Cortex of kidney (tissue), 1 donor: ENCODE measurements at places on chromosomes 2 and 18.

- no peak for DNase-seq
Observed at GRCh38 chr2:241066171-241066892, 35.8 kb downstream of the MTERF4 start.

DNA sequence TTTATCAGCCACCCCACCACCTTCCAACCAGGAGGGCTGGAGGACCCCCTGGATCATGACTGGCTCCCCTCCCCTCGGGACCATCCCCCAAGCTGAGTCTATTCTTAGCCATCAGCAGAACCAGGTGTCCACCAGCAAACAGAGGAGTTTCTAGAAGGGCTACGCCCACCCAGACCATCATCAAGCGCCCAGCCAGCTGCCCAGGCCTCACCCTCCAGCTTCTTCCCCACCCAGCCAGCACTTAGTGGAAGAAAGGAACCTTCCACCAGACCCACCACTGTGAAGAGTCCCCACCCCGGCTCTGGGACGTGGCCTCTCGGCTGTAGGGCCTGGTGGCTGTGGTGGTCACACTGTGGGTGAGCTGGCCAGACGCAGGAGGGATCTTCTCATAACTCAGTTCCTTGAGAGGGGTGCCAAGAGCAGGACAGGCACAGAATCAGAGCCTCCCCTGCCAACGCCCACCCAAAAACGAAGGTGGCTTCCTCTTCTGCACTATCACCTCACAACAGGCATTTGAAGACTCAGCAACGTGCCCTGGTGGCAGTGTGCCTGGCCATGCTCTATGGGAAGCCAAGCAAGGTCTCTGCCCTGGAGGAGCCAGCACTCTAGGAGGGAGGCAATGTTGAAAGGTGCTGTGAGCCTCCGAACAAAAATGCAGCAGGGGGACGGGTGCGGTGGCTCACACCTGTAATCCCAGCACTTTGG, 19.0 kb downstream of the BIN1 start:
- DNase-seq: no peak

DNA sequence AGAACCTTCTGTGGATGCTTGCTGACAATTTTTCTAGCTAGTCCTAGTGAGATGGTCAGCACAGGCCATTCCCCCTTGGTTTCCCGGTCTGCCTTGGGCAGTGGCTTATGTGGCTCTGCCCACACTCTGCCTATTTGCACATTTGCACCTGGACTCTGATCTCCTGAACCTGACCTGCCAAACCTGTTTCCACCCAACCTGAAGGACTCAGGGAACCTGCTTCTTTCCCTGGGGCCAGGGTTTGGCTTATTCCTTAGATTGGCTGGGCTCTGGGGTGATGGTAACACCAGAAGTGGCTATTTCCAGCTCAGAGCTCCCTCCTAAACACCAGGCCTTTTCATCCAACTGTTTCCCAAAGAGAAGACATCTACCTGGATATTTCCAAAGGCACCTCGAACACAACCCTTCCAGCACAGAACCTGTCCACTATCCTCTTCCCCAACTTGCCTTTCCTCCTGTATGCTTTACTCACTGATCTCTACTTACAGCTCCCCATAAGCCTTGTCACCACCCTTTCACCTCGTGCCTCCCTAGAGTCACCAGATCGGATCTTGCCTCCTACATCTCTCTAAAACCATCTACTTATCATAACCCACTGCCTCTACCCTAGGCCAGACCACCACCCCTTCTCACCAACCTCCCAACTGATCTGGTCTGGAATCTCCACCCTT, 5.8 kb upstream of the MTA3 start:
- no peak for DNase-seq

DNA sequence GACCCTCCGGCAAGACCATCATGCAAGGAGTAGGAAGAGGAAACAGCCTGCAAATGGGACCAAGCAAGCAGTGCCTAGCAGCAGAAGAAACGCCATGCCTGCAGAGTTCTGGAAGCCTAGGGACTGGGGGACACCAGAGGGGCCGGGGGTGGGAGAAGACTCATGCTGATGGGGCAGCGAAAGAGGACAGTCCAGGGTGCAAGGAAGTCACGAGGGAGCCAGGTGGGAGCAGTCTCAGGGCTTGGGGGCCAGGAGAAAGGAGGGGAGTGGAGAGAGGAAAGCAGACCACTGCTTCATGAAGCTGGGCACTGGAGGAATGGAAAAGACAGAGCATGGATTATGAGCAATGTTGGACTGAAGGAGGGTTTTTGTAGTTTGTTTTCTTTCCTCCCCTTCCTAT, 119.4 kb upstream of the CAPN13 start:
- DNase-seq: no peak

- no peak for DNase-seq
Observed at GRCh38 chr2:12396699-12397098, 320.0 kb upstream of the TRIB2 start.
